ENCODE measurements at places on chromosomes 5 and 9.

DNA sequence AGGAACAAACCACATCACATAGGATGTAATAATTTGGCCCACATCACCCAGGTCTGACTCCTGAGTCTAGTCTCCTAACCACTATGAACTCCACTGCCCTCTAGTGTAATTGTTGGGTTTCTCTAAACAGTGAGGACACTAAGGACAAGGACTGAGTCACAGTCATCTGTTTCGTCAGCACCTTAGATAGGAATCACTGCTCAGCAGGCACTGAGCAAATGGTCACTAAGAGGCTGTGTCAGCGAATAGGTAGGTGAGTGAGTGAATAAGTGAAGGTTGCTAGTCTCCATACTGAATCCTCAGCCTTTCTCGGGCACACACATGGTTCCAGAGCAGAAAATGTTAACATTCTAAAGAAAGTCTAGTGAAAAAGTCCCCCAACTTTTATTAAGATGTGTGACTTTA is 278.6 kb downstream of the SPOCK1 start:
- DNase-seq: peak; percentile 37

DNA sequence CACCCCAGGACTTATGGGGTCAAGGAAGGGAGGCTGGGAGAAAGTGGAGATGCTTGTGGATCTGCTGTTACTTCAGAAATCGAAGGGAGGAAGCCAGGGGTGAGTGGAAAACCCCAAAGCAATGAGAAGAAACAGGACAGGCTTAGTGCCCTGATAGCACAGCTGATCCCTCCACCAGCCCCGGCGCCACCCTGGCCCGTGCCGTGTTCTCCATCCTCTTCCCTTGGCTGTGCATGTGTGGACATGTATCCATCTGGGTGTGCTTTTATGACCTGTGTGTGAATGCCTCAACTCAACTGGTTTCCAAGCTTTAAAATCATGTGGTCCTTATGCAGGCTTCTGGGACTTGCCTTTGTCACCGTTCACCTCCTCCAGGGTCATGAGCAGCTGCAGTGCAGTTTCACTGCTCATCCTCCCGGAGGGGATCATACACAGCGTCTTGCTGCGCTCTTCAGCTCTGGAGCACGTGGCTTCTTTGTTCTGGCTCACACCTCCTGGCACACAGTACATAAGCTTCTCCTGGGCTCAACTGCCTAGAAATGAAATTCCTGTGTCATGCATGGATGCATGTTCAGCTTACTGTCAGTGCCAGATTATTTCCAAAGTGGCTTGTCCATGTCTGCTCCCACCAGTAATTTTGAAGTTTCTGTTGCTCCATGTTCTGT is 58.2 kb downstream of the IPPK start:
- DNase-seq: no peak

DNA sequence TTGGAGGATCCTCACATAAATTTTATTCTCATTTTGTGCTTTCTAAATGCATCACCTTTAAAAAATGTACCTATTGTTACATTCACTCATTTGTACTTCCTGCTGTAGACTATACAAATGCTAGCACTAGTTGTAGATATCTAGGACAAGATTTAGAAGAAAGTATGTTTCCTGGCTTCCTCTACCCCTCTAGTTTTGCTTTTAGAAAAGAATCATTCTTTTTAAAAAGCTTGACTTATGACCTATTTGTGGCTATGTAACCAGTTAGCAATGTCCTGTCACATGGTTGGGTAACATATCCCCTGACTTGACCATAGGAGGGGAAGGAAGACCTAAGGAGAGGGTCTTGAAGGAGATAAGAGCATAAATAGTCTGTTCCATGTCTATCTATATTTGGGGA is 13.3 kb downstream of the CAMK4 start:
- DNase-seq: no peak

GRCh38 chr5:3827624-3828023 is 232.0 kb downstream of the IRX1 start:
- no peak for DNase-seq
